ENCODE measurements at places on chromosomes 5 and 9. TPM values are rescaled to one million over a fixed set of nuclear protein-coding genes. Genes with fewer than 3 reads are reported as not detected.

The SNX2 gene
- total RNA-seq: 79.3 TPM

The UNC13B gene
- total RNA-seq: 49.5 TPM

The PTGS1 gene
- 0.69 TPM for total RNA-seq

The GABRB2 gene
- 4.7 TPM for total RNA-seq

The IRX1 gene
- 2.7 TPM for total RNA-seq
